Activated T-cell treated with anti-CD3 and anti-CD28 coated beads for 1 hour (primary cell): ENCODE measurements at places on chromosomes 4 and X.
A peak's percentile ranks its signal among the peaks of the same experiment; 100 is the strongest.

GRCh38 chrX:72245461-72246089, 6.7 kb upstream of the ERCC6L start:
- peak; percentile 10 for DNase-seq

DNA sequence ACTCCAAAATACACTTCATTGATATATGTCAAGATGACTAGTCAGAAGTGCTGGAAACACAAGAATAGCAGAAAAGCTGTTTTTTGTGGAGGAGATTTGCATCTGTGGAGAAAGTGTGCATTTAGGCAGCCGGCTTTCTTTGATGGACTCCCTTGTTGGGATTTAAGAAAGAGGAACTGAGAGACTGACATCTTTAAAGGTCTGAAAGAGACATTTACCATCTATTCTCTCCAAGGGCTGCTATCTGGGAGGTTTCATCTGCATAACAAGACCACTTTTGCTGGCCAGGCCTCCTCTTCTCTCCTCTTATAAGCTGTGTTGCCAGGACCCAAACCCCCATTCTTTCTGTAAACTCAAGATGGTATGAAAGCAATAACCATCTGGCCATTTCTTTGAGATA, 1065.0 kb downstream of the NLGN4X start:
- no peak for DNase-seq

GRCh38 chr4:602559-602942, 22.8 kb upstream of the PDE6B start:
- peak; percentile 33 for DNase-seq

- no peak for DNase-seq
Measured at GRCh38 chr4:77147079-77147782, 9.8 kb upstream of the CCNG2 start.

- DNase-seq: no peak
Measured at GRCh38 chrX:153922932-153923857, 2.9 kb downstream of the ARHGAP4 start.

GRCh38 chr4:86043755-86044592, 315.9 kb downstream of the MAPK10 start:
- DNase-seq: no peak

DNA sequence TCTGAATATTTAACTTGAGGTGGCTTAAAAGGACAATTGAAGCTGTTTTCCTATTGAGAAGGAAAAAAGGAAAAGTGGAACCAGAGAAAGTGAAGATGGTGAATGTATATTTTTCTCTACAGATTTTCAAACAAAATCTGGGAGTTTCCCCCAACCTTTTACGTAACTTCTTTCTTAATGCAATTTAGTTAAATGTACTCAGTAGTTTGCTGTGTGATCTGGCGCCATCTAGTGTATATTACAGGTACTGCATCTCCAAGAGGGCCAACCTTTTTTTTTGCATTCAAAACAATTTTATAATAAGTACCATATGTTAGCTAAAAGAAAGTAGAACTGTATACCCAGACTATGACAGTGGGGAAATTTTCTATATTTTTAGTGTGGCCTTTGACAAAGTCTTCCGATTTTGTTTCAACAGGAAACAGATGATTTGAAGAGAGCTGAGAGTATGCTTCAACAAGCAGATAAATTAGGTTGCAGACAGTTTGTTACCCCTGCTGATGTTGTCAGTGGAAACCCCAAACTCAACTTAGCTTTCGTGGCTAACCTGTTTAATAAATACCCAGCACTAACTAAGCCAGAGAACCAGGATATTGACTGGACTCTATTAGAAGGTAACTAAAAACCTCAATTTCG, 82.0 kb downstream of the PLS3 start:
- DNase-seq: no peak

DNA sequence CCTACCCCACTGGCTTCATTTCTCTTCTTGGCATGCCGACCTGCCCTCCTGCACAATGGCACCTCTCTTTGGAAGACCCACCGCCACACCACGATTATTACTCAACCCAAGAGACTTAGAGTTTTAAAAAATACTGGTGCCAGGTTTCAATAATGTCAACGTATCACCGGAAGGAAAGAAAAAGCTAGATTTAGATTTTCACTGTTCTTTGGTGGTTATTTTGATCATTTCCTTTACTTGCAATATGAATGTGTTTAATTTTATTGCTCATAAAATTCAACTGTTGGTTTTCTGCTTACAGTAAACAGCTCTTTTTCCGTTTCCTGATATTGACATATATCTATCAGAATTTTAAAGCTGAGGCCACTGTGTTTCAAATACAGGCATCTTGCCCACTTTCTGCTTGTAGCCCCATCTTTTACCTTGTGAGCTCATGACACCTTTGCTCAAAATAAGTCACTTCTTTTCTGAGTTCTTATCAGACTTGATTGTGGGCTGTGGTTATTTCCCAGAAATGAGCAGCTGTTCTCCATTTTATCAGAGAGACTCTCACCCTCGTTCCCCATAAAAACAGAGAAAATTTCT, 439.1 kb downstream of the INPP4B start:
- no peak for DNase-seq

DNA sequence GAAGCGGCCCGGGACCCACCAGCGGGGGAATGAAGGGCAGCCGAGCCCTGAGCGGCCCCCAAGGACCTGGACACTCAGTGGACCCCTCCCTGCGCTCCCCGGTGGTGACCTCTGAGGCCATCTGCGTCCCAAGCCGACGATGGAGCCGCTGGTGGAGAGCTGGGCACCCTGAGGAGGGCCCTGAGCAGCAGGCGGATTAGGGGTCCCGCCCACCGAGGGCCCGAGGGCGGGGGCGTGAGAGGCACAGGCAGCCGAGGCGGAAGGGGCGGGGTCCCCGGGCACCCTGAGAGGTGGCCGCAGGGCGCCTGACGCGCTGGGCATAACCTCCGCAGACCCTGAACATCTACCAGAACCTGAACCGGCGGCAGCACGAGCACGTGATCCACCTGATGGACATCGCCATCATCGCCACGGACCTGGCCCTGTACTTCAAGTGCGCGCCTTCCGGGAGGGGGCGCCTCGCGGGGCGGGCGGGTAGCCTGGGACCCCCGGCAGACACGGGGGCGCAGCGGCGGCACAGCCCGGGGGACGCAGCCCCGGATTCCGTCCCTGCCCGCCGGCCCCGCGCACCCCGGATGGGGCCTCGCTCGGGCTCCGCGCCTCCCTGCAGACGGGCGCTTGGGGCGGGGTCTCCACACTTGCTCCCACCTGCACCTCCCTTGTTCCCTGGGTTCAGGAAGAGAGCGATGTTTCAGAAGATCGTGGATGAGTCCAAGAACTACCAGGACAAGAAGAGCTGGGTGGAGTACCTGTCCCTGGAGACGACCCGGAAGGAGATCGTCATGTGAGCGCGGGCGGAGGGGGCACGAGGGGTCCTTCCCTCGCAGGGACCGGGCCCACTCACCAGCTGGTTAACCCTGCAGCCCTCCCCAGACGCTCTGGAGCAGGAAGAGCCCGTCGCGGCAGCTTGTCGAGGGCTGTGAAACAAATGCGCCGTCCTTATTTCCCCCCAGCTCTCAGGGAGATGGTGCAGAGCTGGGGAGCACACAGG, 10.3 kb downstream of the ATP5ME start:
- DNase-seq: peak; percentile 67

GRCh38 chr4:148101790-148102189, 340.4 kb downstream of the NR3C2 start:
- DNase-seq: no peak

DNA sequence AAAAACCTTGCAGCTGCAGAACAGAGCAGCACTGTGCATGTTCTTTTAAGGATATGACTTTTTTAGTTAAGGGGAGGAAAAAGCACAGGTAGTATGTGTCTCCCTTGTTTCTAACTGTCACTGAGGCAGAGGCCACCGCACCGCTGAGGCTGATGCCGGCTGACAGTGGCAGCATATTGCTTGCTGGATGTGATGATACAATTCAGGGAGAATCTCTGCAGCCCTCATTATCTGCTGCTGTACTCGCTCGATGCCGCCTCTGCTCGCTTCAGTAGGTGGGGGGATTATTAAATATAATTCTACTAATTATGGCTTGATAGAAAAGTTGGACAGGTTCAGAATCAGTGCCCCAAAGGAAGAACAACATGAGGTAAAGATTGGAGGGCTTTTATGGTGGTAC, 378.8 kb upstream of the NOCT start:
- no peak for DNase-seq

GRCh38 chrX:95145848-95146490, 1472.0 kb downstream of the FAM133A start:
- no peak for DNase-seq

- DNase-seq: no peak
Measured at GRCh38 chr4:81951891-81952455, 421.8 kb downstream of the HNRNPD start.

DNA sequence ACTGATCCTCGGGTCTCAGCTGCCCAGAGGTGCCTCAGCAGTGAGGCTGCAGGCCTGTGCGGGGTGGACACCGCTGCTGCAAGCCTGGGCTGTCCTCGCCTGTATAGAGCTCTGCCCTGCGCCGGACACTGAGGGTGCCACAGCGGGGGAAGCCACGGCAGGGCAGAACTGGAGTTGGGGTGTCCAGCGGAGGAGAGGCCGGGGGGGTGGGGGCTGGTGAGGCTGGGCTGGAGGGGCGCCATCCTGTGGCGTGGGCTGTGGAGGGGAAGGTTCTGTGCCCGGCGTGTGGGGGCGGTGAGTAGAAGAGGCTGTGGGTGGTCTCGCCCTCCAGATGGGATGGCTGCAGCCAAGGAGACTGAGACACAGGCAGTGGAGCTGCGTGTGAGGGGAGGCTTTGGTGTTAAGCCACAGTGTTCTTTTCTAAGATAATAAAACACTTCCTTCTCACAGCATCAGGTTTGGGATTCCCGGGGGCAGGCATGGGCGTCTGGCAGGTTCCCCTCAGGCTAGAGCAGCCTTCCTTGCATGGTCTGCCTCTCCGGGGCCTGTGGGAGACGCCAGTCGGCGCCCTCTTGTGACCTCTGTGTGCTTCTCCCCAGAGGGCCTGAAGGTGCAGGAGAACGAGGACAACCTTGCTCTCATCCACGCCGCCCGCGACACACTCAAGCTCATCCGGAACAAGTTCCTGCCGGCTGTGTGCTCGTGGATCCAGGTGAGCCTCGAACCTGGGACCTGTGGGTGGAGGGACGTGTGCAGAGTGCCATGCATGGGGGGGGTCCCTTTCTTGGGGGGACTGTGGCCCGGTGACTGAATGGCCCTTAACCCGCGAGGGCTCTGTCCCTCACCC, 7.4 kb downstream of the UVSSA start:
- no peak for DNase-seq

GRCh38 chr4:187178587-187178986, 454.9 kb upstream of the FAT1 start:
- DNase-seq: no peak

DNA sequence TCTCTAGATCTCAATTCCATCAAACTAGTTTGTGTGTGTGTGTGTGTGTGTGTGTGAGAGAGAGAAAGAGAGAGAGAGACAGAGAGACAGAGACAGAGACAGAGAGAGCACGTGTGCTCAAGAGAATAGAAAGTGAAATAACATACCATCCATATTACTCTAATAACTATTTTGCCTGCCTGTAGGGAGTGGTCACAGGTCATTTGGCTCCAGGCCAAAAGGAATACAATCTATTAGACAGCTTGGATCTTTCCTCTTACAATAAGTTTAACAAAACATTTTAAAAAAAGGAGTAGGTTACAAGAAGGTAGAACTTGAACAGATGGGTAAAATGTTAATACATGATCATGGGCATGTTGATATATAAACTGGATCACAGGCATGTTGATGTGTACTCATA, 76.2 kb downstream of the COL4A6 start:
- no peak for DNase-seq

GRCh38 chr4:20341134-20341738, 89.5 kb downstream of the SLIT2 start:
- no peak for DNase-seq

DNA sequence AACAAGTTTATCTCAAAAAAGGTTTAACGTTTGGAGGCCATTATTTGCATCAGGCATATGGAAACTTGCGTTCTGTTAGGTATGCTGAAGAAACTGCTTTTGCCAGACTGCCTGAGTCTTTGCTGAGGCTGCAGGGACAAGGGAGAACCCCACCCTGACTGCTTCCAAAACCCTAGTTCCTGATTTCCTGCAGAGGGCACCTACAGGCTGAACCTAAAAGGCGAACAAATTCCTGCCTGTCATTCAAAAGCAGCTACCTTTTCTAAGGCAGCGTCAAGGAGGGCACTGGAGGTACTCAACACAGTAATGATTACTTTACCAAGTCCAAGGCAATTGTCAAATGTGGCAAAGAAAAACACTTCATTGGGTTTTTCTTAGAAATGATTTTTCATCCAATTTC, 578 bp upstream of the CORIN start:
- no peak for DNase-seq

- no peak for DNase-seq
Measured at GRCh38 chr4:150090836-150091235, 12.6 kb downstream of the DCLK2 start.

- DNase-seq: no peak
Measured at GRCh38 chrX:11760958-11761357, 2.9 kb downstream of the MSL3 start.

- peak; percentile 40 for DNase-seq
Measured at GRCh38 chrX:56248492-56248891, 16.3 kb downstream of the KLF8 start.

DNA sequence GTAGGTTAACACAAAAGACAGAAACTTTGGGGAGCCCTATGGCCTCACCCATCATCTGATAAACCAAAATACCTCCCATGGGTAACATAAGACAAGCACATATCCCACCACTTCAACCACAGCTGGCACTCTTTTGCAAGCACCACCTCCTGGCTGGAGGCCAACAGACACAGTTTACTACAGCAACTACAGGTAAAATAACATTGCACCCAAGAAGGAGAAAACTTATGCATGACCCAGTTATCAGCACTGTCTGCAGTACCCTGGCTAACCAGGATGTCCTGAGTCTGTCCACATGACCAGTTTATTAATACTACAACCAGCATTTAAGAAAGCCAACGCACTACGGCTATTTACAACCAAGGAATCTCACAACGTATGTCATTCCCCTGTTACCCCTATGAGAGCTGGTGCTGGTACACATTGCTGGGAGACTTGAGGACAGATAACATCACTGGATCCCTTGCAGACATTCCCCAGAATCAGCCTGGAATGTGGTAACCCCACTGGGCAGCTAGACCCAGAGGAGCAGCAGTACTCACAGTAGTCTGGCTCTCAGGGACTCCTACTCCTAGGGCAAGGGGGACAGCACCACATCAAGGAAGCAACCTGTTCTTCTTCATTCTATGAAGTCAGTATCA, 32.0 kb downstream of the ELF2 start:
- no peak for DNase-seq

DNA sequence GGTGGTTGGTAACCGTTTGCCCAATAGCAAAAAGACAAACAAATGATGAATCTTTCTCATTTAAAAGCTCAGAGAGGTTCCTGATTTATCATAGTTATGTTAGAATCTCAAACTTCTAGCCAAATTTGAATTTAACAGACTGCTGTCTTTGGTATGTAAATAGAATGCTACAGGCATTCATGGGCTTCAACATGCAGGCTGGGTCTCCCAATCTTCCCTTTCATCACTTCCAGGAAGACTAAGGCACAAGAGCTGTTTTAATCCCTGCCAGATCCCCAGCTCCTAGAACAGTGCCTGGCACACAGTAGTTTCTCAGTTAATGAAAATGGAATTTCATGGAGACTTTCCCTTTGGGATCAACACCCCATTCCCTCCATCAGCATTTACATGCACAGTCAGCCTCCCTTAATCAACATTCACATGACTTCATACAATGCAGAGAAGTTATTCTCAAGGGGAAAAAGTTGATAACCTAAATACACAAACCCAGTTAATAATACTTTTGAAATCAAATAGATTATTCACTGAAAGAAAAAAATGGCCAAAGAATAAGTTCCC, 107.6 kb upstream of the C1QTNF7 start:
- no peak for DNase-seq
